Stromal cell of bone marrow (primary cell): ENCODE measurements at places on chromosomes 4 and X.
A peak's percentile ranks its signal among the peaks of the same experiment; 100 is the strongest.

- peak; percentile 13 for DNase-seq
Measured at GRCh38 chr4:1628892-1629698, 55.0 kb downstream of the FAM53A start.

DNA sequence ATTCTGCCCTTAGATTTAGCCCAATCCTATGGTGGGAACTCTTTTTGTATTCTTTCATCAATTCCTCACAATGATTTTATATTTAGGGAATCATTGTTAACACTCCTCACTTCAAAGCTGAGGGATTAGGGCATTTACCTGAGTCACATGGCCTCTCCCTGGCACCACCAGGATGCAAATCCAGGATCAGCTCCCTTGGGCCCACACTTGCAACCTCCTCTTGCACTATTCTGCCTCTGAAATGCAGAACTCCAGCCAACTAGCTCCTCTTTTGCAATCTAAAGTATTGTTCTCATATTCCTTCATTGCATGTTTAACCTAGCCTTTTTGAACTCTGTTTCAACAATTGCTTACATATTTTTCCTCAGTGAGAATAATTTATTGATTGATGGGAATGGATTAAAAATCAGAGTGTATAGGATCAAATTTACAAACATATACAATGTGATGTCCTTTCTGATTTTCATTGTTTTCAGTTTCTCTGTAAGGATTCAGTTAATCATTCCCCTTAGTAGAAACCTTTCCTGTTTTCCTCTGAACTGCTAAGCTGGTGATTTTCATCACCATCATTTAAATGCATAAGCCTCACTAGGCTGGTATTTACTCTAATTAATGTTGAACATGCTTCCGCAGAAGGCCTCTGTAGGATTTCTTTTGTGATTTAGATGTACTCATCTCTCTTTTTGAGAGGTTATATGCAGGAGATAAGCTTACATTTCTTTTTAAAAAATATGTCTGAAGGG is 3.3 kb upstream of the RELL1 start:
- DNase-seq = no peak

GRCh38 chr4:127783026-127783769 is 1.1 kb downstream of the HSPA4L start:
- DNase-seq = peak; percentile 71

DNA sequence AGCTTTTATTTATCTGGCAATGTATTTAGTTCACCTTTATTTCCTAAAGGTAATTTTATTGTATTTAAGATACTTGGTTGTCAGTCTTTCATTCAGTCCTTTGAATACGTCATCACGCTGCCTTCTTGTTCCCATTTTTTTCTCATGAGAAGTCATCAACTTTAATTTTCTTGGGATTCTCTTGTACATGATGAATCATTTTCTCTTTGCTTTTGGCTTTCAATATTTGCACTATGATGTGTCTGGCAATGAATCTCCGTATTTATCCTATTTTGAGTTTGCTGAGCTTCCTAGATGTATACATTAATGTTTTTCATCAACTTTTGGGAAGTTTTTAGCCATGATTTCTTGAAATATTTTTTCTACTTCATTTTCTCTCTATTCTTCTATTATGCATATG is 28.4 kb downstream of the CLDN2 start:
- DNase-seq = no peak

DNA sequence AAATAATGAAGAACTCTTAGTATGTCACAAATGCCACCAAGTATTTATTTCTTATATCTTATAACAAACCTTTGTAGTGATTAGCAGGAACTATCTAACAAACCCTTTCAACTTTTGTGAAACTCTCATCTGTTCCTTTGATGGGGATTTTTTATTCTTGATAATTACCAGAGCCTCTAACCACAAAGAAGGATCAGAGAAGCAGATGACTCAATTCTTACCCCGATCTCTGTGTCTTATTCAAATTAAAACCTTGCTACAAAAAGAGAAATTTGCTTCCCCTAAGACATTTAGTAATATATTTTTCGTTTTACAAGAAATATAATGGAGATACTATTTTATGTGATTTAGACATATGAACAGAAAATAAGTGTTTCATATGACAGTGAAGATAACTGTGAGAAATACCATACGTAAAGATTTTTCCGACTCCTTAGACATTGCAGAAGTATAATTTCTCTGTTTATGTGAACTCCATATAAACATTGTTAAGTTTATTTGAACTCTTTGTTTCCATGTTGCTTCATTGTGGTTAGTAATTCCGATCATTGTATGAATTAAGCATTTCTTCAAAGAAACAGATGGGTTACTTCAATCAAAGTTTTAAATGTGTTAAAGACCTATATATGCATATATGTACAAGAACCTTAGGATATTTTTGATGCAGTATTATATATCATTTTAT is 205.4 kb downstream of the CFAP299 start:
- DNase-seq = no peak

DNA sequence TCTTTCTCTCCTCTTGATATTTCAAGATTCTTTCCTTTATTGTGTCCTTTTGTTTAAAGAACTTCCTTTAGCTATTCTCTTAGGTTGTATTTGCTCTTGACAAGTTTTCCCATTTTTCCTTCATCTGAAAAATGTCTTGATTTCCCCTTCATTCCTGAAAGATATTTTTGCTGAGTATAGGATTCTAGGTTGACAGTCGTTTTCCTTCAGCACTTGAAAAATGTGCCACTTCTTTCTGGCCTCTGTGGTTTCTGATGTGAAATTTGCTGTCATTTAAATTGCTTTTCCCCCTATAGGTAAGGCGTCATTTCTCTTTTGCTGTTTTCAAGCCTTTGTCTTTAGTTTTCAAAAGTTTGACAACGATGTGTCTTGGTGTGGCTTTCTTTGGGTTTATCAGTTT is 23.3 kb upstream of the LAMTOR3 start:
- no peak for DNase-seq

GRCh38 chrX:12972243-12972642 is 2.7 kb upstream of the TMSB4X start:
- no peak for DNase-seq

GRCh38 chr4:174714393-174715211 is 114.4 kb downstream of the GLRA3 start:
- DNase-seq = peak; percentile 21

DNA sequence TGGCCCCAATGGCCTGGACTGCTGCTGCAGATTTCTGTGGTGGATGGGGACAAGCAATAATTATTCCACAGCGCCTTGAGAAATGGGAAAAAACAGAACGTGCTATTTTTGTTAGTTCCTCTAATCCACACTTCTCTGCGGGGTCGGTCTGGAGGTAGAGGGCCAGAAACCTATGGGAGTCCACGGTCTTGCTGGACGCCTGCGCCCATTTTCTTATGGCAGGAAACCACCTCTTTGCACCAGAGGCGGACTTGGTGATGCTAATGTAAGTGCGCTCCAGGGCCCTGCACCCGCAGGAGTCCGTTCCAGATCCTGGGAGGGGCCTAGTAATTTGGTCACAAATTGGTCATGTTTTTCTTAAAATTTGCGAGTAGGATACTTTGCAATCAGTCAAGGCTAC is 25.9 kb upstream of the CLDN24 start:
- no peak for DNase-seq

DNA sequence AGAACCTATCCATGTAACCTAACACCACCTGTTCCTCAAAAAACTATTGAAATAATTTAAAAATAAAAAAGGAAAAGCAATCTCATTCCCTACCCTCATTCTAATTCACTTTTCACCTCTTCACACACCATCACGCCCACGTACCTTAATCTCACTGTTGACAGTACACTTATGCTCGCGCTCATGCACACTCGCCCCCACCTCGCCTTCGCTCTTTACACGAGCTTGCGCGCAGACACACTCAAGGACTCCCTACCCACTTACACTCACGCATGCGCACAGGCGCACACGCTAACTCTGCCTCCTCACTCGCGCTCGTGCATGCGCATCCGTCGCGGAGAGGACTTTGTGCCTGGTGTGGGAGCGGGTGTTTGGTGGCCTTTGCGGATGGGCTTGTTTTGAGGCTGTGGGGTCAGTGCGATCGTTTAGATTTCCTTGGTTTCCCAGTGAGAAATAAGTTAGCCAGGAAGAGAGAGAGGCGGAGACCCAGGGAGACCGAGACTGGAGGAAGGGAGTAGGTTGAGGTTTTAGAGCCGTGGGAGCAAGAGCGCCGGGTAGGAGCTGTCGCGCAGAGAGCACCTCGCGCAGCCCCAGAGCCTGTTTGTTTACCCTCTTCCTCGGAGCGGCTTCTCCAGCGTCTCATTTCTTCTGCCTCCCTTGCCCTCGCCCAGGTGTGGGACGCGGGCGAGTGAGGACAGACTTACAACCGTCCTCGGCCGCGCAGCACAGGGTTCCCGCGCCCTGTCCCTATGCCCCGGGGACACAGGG is 8.1 kb upstream of the GSX2 start:
- DNase-seq = peak; percentile 60

DNA sequence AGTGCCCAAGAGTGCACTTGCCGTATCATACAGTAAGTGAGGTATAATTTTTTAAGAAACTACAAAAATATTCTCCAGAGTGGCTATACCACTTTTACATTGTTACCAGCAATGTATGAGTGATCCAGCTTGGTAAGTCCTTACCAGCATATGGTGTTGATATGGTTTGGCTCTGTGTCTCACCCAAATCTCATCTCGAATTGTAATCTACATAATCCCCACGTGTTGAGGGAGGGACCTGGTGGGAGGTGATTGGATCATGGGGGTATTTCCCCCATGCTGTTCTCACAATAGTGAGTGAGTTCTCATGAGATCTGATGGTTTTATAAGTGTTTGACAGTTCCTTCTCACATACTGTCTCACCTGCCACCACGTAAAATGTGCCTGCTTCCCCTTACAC is 44.8 kb downstream of the RBMX start:
- DNase-seq = no peak

- no peak for DNase-seq
Measured at GRCh38 chr4:15653420-15653819, 1.7 kb downstream of the FBXL5 start.

DNA sequence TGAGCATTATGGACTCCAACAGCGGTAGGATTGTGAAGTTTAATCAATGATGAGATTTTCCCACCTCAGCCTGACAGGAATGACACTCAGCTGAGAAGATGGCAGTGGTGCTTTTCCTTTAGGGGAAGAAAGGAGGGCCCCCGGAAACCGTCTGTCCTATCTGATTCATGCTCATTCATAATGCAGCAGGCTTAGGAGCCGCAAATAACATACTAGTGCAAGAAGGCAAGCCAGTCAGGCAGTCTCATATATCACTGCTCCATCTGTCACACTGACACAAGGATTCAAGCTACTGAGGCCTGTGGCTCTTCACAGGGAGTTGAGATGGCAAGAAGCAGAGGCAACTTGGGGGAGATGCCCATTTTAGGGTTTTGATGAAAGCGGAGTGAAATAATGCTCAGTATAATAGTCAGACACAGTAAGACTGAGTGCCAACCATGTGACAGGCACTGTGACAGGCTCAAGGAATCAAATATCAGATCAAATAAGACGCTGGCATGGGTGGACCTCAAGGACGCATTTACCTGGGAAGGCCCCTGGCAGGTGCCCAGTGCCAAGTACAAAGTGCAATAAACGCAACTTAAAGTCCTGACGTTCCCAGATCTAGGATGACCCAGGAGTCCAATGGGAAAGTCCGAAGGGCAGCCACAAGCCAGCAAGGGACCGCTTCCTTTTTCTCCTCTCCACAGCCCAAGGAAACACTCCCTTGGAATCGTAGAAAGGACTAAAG is 63.4 kb downstream of the FHDC1 start:
- no peak for DNase-seq

- DNase-seq = no peak
Measured at GRCh38 chr4:80259012-80259411, 7.5 kb upstream of the FGF5 start.

- DNase-seq = no peak
Measured at GRCh38 chrX:7926914-7927258, 327 bp downstream of the PNPLA4 start.

DNA sequence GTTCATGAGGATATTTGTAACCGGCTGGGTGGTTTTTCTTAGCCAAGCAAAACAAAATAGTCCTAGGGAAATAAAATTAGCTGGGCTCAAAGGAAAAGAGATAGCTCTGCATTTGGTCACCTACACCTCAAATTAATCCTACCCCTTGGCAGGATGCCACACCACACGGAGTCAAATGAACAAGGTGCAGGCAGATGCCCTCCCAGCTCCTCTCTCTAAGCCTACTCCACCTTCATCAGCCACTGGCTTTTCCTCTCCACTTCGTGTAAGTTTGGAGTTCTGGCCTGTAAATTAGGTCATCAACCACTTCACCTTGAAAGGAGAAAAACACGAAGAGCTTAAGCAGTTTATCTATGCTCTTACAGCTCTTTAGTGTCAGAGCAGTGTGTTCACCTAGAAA is 1.4 kb downstream of the DDIT4L start:
- DNase-seq = no peak

GRCh38 chr4:86592553-86593249 is 1.4 kb upstream of the PTPN13 start:
- no peak for DNase-seq

GRCh38 chr4:107349266-107349665 is 313.2 kb upstream of the DKK2 start:
- no peak for DNase-seq

- no peak for DNase-seq
Measured at GRCh38 chr4:120971884-120972283, 49.4 kb upstream of the PRDM5 start.

DNA sequence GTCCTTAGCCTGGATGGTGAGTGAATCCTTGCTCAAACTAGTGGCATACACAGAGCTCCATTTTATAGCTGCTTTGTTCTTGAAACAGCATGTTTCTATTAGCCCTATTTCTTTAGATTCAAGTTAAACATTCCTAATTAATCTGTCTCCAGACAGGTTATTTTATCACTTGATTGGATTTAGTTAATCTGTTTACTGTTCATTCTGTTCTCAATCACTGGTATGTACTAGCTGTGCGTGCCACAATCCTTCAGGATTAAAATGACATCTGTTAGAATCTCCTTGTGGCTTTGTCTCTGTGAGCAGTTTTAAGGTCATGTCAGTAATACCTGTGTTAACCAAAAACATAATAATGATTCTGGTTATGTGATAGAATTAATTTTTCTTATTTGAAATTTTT is 36.5 kb downstream of the PTPN13 start:
- DNase-seq = no peak

DNA sequence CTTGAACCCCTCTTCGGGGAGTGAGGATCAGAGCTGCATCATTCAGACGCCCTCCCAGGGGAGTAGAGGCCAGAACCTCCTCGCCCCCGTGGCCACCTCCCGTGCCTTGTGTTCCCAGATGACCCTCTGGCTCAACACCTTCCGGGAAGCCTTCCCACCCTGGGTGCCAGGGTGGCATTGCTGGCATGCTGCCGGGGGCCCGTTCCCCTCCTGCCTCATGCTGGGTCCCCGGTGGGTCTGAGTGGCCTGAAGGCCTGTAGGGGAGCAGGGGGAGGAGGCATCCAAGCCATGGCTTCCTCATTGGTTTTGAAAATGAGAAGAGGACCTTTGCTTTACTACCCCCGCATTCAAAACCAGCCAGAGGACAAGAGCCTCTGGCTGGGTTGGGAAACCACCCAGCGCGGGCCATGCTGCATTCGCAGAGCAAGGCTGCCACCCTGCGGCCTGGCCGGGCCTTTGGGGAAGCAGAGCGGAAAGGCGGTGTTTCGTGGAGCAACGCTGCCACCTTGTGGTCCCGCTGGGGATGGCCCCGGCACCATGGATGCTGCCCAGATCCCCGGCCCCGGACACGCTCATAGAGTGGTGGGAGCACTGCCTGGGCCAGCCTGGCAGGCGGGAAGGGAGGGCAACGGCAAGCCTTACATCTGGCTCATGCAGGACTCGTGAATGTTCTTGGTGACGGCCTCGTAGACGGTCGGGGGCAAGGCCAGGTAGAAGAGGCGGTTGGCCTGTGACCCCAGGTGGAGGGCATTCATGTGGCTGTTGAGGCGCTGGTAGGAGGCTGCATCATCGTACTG is 11.9 kb downstream of the G6PD start:
- DNase-seq = peak; percentile 54
